ENCODE measurements at places on chromosomes 2 and 18. TPM values are rescaled to one million over a fixed set of nuclear protein-coding genes. Genes with fewer than 3 reads are reported as not detected.

DNA sequence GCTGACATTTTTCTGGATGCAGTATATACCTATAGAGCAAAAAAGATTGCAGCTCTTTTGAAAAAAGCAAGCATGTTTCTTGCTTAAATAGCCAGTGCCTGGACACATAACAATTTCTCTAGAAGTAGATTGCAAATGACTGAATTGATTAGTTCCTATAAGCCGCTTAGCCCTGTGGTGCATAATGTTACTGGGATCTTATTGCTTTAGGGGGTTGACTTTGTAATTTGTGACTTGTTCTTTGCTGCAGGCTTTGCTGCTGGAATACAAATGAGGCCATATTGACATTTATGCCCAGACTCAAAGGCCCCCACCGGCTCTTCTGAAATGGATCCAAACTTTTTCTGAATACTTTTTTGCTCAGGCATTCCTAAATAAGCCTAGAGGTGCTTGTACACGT, 182.6 kb downstream of the SH3BP4 start:
- DNase-seq: no peak

- no peak for DNase-seq
These were observed 22.7 kb downstream of the LRP2 start for GRCh38 chr2:169339657-169340056.

DNA sequence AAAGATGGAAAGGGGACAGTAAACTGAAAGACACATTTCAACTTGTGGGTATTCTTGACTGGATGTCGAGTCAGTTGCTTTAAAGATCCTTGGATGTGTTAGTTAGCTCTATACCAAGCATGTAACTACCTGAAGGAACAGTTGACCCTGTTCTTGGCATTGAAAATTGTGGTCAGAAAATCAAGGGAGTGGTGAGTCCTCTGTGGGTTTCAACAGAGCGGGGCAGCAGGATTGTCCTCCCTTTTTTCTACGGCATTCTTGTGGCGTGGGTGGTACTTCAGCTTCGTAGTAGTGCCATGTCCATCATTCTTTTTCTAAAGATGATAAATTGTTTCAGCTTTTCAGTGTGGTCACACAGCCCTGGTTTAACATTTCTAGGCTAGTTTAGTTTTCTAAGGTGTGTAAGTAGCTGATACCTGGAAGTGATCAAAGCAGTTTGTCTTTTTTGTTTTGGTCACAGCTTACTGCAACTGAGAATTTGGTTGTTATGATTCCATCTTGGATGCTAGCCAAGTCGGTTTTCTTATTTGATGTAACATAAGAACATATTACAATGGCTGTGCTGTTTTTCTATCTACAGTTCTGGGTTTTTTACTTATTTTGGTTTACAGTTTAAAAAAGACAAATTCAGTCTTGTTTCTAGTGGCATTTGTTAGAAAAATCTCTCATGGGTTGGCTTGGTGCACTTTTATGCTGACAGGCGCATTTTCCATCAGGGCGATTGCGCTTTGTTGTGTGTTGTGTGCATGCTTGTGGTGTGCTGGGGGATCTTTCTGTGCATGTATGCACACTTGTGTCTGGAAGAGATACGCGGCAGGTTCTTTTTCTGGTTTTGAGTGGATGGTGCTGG, 84.7 kb downstream of the ZNF407 start:
- DNase-seq: no peak

- no peak for DNase-seq
These were observed 5.1 kb downstream of the SCG2 start for GRCh38 chr2:223597076-223597475.

GRCh38 chr18:76051396-76052226, 443.4 kb downstream of the ZNF516 start:
- DNase-seq: no peak

- DNase-seq: no peak
These were observed 7.6 kb downstream of the BCL2 start for GRCh38 chr18:63312019-63312409.

- DNase-seq: no peak
These were observed 3.5 kb upstream of the ADNP2 start for GRCh38 chr18:80105369-80106167.

DNA sequence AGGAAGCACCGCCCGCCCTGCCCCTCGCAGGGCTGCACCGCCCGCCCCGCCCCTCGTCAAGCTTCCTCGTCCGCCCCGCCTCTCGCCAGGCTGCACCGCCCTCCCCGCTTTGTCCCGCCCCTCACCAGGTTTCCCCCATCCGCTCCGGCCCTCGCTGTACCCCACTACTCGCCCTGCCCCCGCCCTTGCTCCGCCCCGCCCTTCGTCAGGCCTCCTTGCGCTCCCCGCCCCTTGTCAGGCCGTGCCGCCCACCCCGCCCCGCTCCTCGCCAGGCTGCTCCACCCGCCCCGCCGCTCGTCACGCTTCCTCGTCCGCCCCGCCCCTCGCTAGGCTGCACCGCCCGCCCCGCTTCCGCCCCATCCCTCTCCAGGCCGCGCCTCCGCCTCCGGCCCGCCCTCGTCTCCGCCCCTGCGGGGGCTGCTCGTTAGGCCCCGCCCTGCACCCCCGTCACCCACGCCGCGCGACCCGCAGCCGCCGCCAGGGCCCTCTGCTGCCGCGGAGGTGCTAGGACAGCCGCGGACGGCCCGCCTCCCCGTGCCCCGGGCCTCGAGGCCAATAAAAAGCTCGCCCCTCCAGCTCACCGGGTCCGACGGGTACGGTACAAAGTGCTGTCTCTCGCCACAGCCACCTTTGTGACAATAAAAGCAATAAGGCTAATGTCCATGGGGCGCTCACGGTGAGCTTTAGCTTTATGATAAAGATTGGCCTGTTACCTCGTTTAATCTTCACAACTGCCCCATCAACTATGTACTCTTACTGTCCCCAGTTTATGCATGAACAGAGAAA, 602 bp upstream of the DNPEP start:
- DNase-seq: peak; percentile 99

DNA sequence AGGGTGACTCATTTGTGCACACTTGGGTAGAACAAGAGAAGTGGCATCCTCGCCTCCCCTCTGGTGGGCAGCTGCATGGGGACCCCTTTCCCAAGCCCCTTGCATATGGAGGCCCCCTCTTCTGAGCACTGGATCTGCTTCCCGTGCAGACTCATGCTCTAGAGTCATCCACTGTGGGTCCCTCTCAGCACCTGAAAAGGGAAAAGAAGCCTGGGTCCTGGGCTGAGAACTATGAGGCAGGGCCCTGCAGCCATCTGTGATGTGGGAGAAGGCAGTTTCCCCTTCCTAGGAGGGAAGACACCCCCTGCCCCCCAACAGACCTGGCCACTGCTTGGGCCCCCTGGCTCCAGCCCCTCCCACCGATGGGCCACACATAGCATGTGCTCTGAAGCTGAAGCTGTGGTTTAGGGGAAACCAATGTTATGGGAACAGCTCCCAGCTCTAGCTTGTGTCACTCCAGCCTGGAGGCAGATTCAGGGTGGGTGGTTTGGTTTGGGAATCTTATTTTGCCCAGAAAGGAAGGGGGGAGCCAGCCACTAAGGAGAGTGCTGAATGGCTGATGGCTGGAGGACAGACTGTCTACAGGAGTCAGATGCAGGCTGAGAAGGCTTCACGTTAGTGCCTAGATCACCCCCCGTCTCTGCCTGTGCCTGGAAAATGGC, 172.8 kb downstream of the GLI2 start:
- DNase-seq: no peak

DNA sequence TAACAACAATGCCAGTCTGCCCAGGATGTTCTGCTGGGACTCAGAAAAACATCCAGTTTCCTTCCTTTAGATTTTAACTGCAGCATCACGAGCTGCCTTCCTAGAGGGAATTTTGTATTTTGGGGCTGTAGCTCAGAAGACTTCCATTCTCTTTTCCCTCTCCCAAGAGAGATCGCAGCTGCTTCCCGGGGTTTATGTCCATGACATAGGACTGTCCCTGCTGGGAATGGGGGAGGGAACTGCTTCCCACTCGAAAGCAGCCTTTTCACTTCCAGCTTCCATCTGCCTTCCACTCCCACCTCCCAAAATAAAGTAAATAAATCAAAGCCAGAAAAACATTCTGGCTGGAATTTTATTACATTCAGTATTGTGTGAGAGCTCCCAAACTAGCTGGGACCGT, 52.4 kb downstream of the LIMS1 start:
- no peak for DNase-seq

- no peak for DNase-seq
These were observed 26.8 kb upstream of the NABP1 start for GRCh38 chr2:191650896-191651773.

- DNase-seq: peak; percentile 86
These were observed 1.8 kb downstream of the RTKN start for GRCh38 chr2:74439803-74440377.

GRCh38 chr2:10712185-10712809, 9.1 kb upstream of the ATP6V1C2 start:
- DNase-seq: no peak

GRCh38 chr2:152083202-152083875, 15.5 kb downstream of the CACNB4 start:
- no peak for DNase-seq

GRCh38 chr2:175844169-175844568, 157.9 kb downstream of the LNPK start:
- DNase-seq: no peak

DNA sequence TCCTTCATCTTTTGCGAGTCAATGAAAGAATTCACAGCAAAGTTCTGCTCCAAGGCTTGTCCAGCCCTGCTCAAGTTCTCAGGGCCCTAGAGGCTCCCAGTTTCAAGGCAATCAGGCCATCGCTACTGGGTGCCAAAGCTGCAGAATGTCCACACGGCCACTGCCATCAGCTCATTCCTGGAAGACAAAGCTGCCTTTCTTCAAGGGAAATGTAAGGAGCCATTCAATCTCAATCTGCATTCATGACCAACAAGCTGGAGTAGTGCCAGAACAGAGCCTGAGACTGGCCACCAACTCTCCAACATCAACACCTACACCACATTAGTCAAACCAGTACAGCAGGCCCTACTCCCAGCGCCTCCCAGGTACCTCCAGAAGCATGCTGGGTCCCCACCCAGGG, 202.2 kb downstream of the TCF4 start:
- peak; percentile 24 for DNase-seq

DNA sequence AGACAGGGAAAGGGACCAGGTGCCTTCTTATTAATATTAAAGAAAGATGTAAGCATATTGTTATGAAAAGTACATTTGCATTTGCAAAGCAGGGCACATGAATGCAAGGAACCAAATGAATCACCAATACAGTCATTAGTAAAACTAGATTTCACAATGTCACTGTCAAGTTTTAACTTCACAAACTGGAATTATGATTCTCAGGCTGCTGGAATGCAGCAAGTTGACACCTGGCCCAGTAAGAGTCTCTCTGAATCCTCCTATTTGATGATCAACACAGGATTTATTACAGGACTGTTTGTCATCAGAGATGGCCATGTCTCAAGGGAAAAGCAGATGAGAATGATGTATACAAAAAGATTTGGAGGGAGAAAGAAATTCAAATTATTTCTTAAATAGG, 72.9 kb upstream of the STK39 start:
- DNase-seq: no peak

DNA sequence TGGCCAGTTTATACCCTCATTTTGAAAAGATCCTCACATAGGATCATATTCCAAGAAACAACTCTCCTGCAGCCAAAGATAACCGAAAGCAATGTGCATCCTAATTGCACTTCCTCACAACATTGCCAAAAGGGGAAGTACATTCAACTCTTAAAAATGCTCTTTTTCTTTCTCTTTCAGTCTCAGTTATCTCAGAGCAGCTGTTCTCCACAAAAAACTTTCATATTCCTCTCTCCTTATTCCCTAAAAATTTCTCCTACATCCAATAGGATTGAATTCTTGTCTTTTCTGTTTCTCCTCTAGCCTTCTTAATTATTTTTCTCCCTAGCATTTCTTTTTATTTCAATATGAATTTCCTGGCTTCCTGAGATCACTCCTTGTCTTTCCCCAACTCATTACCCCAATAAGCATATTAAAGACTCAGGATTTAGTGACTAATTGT, 7.4 kb upstream of the VRK2 start:
- no peak for DNase-seq

- DNase-seq: no peak
These were observed 69.1 kb upstream of the SLC39A10 start for GRCh38 chr2:195587966-195588365.

GRCh38 chr18:8851659-8852058, 146.3 kb downstream of the MTCL1 start:
- DNase-seq: no peak

GRCh38 chr2:9093324-9093723, 89.8 kb upstream of the MBOAT2 start:
- DNase-seq: no peak

DNA sequence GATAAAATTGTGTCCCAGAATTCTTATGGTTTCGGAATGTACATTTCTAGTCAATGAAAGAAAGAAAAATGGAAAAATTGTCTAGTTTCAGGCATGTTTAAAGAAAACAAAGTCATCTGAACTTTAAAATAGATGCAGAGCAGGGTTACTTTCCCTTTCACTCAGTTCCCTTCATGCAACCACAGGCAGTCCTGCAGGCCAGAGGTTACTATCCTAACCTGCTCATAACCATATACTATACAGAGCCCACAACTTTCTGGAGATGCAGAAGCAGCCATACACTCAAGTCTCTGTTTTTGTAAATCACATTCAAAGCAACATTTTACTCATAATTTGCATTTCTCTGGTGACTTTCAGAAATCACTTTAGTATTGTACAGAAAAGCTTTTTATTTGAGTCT, 690.3 kb downstream of the MBD2 start:
- no peak for DNase-seq

DNA sequence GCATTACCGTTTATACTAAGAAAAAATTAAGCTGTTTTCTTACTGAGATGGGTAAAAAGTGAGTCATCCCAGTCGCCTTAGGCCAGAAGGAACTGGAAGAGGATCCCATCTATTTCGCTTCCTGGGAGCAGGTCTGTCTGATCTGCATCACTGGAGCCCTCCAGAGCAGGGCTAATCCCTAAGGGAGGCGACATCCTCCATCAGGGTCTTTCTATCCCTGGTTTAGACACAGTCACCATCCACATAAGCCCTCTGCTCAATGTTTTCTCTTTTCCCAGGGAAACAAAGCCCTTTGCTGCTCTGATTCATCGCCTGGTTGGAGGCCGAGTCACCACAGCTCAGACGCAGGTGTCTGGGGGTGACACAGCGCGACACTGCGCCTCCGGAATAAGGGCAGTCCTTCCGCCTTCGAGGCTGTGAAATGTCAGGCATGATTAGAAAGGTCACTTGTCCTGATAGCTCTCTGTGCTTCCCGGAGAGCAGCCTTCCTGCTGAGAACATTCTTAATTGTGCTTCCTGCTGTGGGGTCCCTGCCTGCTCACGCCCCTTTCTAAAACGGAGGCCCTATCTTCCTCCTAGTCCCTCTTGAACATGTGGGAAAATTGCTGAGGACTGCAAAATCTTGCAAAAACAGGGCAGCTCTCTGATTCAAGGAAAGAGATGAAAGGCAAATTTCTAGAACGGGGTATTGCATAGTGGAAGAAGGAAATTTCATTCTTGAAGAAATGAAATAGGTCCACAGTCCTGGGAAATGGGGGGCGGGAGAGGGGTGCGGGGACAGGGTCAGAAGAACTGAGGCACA, 56.3 kb downstream of the MARCHF4 start:
- no peak for DNase-seq

GRCh38 chr2:222241128-222241870, 57.5 kb downstream of the PAX3 start:
- DNase-seq: no peak

- DNase-seq: no peak
These were observed 395.2 kb downstream of the BCL11A start for GRCh38 chr2:60158262-60158661.

Gene SFXN5
- 9.0 TPM for total RNA-seq

Gene DPP10
- 0.38 TPM for total RNA-seq

Gene GULP1
- 17.4 TPM for total RNA-seq

Gene ANO7
- total RNA-seq: 1.2 TPM

Gene RAB17
- total RNA-seq: 2.4 TPM

Gene CTAGE1
- total RNA-seq: not detected

Gene LANCL1
- 48.3 TPM for total RNA-seq

Gene ITGB6
- total RNA-seq: 0.86 TPM

Gene DNAJC5G
- total RNA-seq: 0.71 TPM

Gene POLR1B
- total RNA-seq: 9.4 TPM
